Smooth muscle cell of the brain vasculature (primary cell): ENCODE measurements at places on chromosomes 7 and 10.

DNA sequence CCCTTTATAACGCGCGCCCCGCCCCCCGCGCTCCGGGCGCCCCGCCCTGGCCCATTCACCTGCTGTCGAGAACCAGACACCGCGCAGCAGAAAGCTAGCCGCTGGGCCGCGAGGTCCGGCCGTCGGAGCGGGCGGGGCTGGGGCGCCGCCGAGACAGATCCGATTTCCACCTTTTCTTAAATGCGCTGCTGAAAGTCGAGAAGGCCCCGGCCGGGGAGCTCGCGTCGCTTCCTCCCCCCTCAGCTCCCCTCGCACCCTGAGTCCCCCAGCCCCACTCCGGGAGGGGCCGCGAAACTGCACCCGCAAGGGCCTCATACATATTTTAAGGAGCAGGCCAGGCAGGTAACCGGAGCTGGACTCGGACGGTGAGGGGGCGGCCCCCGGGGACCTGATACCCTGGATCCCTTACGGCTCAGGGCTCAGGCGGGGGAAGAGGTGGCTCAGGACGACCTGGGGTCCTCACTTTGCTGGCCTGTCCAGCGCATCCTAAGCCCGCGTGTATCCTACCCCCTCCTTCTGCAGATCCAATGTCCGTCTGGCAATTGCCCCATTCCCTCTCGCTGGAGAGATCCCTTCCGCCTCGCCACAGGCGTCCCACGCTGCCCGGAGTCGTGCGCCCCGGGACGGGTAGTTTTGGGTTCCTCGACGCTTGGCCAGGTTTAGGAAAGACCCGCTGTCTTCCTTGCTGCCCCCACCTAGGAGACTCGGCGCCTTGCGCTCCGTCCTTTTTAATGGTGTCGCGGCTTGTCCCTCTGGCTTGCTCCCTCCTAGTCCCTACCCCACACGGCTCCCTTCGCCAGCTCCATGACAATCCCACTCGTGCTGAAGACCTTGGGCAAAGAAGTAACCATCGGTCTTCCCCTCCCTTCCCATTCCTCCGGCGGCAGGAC lies 170.6 kb downstream of the UBE2H start:
- no peak for DNase-seq

GRCh38 chr10:44757551-44758205 lies 153.5 kb upstream of the TMEM72 start:
- no peak for DNase-seq

DNA sequence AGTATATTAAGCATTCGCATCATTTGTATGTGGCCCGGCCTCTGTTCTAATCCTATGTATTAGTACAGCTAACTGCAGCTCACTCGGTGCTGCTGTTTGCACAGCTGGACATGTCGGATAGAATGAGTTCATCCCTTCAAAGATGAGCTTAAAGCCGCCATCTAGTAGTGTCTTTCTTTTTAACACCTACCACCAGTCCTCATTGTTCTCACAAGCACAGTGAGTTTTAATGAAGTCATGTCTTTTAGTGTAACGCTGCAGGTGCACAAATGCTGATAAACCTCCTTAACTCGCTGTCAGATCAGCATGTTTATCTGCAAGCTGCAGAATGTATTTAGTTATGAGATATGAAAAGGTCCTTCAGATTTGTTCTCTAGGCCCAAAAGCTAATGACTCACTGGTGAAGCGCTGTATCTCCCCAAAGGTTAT lies 247.5 kb downstream of the MTERF1 start:
- DNase-seq, result no peak

DNA sequence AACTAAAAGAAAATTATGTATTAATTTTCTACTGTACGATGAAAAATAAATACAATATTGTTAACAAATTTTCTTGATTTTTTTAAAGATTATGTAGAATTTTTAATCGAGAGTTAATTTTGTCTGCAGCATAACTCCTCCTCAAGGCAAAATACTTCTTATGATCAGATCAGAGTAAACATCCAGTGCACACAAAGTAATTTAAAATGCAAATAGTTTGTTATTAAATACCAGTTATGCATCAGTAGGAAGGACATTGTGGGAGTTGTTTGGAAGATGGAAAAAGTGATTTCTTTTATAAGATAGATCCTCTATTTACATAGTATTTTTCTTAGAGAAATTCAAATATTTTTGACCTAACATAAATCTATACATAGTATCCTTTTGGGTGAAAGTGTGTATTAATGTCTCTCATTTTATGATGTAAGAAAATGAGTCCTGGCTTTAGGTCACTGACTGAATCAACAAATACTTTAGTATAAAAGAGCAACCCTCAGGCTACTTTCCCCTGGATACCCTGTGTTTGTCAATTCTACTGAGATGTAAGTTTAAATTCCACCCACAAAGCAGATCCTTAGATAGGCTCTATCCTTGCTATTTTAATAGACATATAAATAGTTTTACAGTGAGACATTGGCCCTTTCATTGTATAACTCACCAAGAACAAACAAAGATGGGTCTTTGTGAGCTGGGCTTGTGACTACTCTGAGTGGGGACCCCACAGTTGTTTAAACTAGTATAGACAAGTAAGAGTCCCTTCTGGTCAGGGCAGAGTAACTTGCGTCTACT lies 1133.7 kb downstream of the GATA3 start:
- no peak for DNase-seq

- DNase-seq, result no peak
Measured at GRCh38 chr10:83991986-83992753, 147.1 kb upstream of the GHITM start.

DNA sequence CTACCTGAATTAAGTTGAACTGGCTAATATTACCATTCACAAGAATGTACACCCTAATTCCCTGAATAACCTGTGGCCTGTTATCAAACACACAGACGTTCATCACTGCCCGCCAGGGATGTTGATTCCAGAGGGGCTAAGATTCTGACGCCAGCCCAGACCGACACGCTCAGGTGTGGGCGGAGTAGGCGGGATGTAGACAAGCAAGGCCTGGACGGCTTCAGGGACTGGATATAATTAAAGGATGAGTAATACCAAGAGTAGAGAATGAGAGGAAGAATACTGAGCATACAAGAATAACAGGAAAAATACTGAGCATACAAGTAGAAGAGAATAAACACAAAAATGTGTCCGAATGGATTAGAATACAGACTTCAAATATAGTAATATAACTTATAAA lies 29.0 kb downstream of the CUBN start:
- no peak for DNase-seq

DNA sequence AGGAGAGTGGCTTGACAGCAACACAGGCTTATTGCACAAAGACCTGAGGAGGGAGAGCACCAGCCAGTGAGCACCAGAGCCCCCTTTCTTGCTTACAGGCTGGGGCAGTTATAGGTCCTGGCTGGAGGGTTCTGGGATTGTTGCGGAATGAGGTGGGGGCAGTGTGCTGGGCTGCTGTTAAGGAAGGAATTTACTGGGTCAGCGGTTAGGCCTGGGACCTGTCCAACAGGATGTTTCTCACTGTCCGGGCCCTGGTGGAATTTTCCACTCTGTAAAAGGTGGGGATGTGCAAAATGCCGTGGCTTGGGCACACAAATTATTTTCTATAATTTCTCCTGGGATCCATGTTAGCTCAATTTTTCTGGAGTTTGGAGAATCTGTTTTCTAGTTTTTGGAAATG lies 757.3 kb downstream of the TYW1 start:
- no peak for DNase-seq

GRCh38 chr7:70426249-70426880 lies 705.6 kb upstream of the GALNT17 start:
- DNase-seq, result no peak

- no peak for DNase-seq
Measured at GRCh38 chr7:76346097-76346496, 12.7 kb downstream of the YWHAG start.

- DNase-seq, result no peak
Measured at GRCh38 chr7:68760556-68760955, 837.7 kb upstream of the AUTS2 start.

DNA sequence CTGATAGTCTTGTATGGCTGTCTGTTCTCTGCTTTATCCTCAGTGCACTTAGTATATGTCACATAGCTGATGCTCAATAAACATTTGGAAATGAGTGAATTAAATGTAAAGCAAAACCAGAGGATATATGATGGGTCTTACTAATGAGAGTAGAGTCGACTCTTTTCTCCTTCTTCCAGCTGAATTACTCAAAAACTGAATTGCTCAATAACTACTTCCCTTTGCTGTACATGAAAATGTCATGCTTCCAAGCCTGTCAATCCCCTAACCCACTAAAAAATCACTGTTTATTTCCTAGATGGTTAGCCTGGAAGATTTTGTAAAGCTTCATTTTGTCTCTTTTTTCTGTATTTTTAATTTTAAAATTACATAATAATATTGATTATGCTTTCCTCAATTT lies 88.0 kb downstream of the OR13A1 start:
- DNase-seq, result no peak

DNA sequence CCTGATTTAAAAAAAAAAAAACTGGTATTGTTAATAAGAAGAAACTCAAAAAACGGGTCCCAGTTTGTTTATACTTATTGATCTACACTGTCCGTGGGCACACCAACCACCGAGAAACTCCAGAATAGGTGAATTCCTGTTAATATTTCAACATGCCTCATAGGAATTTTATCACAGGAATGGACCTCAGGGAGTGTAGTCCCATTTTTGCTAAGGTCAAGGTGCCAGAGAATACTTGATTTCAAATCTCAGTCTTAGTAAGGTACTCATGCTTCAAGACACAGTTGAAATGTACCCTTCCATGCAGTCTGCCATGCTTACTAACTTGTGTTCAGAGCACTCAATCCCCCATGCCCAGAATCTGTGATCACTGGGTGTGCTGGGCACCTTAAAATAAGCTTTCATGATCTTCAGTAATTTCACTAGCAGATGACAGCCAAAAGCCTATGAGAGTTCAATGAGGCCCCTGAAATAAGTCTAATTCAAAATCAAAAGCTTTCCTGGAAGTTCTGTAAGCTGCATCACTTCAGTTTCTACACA lies 385.7 kb downstream of the TNS3 start:
- no peak for DNase-seq
